M059J (cell line): ENCODE measurements at places on chromosomes 3 and 15.

DNA sequence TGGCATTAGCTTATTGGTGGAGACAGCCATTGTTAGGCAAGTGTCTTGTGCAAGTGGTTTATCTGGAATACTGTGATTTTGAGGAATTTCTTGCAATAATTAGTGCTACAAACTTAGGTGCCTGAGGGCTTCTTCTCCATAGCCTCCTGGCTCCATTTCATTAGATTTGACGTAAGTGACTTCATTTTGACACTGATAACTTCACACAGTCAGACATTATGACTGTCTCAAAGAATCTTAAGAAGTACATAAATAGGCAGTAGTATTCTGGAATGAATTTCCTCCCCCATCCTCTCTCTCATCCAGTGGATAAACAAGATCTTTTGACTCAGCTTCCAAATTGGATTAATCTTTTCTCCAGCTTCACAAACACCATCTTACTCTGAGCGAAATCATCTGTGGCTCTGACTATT lies 19.0 kb downstream of the ARL14 start:
- DNase-seq: peak; percentile 89

DNA sequence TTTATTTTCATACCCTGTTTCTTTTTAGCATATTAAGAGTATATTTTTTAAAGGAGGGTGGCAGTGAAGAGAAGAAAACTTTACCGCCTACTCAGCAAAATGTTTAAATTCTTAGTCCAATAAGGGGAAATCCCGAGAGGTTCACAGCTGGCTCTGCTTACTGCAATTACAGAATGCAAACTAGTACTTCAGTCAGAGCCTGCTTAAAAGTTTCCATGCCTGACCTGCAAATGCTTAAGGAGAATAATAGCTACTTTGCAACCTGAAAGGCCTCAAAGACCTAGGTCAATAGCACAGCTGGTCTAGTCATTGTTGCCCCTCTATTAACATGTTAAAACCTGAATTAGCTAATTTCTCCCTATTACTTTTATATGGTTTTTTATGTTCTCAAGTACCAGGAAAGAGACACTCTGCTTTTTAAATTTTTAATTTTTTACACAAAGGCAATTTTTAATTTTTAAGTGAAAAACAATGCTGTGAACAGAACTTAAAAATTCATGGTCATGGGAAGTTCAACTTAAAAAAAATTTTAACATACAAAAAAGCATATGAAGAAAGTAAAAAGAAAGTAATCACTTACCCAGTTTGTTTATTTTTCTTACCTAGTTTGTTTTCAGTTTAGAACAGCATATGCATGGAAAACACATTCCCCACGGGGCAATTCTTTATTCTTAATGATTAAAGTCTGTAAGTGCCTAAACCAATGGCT lies 79.2 kb downstream of the P3H2 start:
- no peak for DNase-seq

DNA sequence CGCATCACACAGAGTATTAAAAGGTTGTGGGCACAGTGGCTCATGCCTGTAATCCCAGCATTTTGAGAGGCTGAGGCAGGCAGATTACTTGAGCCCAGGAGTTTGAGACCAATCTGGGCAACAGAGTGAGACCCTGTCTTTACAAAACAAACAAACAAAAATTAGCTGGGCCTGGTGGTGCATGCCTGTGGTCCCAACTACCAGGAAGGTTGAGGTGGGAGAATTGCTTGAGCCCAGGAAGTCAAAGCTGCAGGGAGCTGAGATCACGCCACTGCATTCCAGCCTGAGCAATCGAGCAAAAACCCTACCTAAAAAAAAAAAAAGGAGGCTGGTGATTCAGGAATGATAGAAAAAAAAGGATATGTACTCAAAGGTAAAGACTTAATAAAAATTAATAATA lies 28.2 kb upstream of the ST6GAL1 start:
- peak; percentile 56 for DNase-seq

DNA sequence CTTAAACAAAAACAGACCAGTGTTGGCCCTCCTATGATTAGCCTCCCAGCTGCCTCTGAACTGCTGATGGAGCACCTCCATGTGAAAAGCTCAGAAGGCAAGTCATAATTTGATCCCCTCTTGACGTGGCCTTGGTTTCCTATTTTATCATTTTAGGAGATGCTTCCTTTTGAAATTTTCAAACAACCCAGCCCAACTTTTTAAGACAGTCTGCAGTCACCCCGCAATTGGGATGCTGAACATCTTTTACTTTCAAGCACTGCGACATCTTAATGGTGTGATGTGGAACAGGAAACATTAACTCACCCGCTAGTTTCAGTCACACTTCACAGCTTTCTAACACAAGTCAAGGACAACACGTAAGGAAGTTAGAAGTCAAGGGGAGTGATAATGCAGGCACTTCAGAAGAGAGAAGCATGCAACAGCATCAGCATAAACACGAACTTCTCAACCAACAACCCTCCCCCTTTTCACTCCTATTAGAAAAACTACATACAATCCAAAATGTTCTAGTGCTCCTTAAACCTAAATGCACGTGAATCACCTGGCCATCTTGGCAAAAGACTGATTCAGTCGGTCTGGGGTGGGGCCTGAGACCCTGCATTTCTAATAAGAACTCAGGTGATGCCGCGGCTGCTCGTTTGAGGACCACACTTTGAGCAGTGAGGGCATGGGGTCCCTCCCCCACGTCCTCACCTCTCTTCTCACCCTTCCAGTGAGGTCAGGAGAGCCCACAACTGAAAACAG lies 161.5 kb downstream of the FOXP1 start:
- no peak for DNase-seq

DNA sequence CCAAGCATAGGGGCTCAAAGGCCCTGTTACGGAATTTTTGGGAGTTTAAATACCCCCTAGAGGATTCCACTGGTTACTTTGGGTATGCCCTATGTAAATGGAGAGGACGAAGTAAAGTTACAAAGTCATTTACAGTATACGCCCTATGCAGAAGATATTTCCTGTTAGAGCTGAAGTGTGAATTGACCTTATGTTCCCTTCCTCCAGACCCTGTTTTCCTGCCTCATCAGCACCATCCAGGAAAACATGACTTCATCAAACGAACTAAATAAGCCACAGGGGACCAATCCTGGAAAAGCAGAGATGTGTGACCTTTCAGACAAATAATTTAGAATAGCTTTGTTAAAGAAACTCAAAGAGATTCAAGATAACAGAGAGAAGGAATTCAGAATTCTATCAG lies 177.4 kb downstream of the SQOR start:
- no peak for DNase-seq

- no peak for DNase-seq
Observed at GRCh38 chr3:51379301-51379700, 5.8 kb upstream of the MANF start.

- no peak for DNase-seq
Observed at GRCh38 chr15:62550106-62550505, 385.0 kb upstream of the C2CD4B start.

DNA sequence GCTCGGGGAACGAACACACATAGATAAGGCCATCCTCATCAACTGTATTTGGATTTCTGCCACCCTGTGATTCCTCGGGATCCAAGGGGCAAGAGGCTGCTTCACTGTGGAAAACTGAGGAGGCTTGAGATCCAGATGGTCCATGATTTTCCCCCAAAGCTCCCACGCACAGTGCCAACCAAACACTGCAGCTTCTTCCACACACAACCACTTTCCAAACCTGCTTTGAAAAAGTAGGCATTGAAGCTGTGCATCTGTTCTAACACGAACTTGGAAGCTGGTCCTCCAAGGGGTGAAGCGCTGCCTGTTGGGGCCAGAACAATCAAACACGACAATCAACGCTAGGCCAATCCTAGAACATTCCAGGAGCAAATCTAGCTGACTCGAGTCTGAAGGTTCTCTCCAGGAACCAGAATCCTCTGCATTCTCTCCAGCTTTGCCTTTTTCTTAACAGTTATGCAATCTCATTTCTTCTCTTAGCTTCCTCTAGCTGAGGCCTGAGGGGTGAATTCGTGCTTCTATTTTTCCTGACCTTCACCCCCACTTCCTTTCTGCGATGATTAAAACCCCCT lies 104.4 kb downstream of the LRRK1 start:
- DNase-seq: no peak

DNA sequence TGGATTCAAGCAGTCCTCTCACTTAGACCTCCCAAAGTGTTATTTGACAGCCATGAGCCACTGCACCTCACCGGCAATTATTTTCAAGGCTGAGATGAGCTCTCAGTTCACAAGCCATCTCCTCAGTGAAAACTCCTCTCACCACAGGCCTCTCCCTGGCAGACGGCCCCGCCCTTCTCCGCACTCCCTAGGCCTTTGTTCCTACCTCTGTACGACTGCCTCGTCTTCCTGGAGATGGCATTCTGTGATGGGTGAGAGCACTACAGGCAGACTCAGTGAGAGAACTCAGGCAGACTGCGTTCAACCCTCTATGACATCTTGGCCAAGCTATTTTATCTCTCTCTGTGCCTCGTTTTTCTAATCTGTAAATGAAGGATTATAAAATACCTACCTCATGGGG lies 67.0 kb upstream of the TPM1 start:
- peak; percentile 57 for DNase-seq

- DNase-seq: no peak
Observed at GRCh38 chr3:23276913-23277658, 74.0 kb downstream of the UBE2E2 start.

DNA sequence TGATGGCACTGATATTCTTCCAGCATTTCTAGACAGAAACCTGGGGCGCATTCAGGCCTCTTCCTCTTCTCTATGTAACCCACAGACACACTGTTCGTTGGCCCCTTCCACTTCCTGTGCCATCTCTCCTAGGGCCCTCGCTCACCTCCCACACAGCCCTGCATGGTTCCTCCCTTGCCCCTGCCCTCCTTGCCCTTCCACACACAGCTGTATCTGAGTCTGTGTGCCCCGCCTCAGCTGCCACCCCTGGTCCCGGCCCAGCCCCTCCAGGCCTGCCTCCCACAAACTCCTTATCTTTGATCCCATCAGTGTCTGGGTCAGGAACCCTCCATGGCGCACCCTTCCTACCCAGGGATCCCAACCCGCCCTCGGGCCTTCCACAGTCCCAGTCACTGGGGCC lies 37.9 kb downstream of the RAB6B start:
- DNase-seq: no peak

- DNase-seq: peak; percentile 53
Observed at GRCh38 chr3:16606398-16606797, 1.2 kb upstream of the DAZL start.

DNA sequence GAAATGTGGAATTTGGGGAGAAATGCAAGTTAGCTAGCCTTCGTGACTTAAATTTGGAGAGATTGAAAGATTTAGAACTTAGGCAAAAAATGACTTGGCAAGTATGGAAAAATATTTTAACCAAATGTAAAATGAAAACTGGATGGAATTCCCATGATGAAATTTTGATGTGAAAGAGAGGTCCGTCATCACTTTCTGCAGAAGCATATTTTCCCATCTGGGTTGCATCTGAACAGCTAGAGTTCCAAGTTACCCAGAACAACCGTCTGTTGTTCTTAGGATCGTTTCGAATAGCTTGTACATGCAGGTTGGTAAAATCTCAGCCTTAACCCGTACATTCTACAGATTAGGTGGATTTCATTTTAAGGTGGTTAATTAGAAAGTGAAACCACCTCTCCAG lies 136.3 kb downstream of the GHSR start:
- DNase-seq: no peak

DNA sequence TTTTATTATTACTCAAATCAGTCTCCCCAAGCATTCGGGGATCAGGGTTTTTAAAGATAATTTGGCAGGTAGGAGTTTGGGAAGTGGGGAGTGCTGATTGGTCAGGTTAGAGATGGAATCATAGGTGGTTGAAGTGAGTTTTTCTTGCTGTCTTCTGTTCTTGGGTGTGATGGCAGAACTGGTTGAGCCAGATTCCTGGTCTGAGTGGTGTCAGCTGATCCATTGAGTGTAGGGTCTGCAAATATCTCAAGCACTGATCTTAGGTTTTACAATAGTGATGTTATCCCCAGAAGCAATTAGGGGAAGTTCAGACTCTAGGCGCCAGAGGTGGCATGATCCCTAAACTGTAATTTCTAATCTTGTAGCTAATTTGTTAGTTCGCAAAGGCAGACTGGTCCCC lies 20.6 kb upstream of the TRANK1 start:
- DNase-seq: no peak

GRCh38 chr3:46500656-46501635 lies 3.2 kb downstream of the RTP3 start:
- peak; percentile 81 for DNase-seq

DNA sequence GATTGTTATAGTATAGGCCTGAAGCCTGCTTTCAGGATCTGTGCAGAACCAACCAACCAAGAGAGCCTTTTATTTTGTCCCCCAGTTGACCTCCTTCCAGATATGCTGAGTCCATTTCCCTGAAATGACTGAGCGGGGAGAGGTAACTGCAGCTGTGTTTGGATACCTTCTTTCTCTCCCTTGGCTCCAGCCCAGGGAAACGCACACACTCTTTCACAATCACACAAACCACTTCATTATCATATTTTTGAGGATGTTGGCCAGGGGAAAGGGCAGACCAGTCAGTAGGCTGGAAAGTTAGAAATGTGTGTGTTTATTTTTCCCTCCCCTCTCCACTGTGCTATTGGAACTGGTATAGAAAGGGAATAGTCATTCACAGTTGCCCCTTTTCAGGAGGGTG lies 417.7 kb upstream of the TBL1XR1 start:
- DNase-seq: peak; percentile 95

GRCh38 chr3:98325055-98325454 lies 28.6 kb upstream of the OR5K4 start:
- no peak for DNase-seq

DNA sequence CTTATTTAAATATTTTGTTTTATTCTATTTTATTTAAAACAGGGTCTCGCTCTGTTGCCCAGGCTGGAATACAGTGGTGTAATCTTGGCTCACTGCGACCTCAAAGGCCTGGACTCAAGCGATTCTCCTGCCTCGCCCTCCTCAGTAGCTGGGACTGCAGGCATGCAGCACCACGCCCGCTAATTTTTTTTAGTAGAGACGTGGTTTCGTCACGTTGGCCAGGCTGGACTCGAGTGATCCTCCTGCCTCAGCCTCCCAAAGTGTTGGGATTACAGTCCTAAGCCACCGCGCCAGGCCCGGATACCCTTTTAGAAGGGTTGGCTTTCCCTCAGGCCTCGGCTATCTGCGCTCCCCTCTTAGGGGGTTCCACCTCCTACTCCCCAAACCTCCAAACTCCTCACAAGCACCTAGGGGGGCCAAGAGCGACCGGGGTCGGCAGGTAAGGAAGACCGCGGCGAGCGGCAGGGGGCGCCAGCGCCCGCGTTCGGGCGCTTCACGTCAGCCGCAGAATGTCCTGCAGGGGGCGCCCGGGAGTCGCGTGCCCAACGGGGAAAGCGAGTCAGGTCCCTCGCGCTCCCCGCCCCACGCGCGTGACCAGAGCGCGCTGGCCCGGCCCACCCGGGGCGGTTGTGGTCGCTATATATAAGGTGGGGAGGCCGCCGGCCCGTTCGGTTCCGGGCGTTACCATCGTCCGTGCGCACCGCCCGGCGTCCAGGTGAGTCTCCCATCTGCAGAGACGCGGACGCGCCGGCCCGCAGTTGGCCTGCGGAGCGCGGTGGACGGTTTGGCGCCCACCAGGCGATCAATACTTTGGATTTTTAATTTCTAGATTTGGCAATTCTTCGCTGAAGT lies 51.8 kb upstream of the GATM start:
- DNase-seq: peak; percentile 38

DNA sequence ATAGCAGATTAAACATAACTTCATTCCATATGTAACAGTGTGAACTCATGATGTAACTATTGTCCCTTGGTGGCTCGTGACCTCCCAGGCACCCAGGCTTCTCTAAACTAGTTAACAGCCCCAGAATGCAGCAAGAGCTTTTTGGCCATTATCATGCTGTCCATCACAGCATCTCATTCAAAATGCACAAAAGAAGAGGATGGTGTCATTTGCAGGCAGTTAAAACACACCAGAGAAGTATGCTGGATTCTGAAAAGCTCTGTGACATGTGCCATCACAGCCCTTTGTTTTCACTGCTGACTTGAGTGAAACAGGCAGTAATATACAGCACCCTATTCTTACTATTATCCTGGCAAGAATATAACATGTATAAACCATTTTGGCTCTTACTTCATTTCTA lies 117.6 kb upstream of the CHMP2B start:
- no peak for DNase-seq
